RPMI7951 (cell line): ENCODE measurements at places on chromosomes 1 and 21. TPM values are rescaled to one million over a fixed set of nuclear protein-coding genes. Genes with fewer than 3 reads are reported as not detected.

Gene HSPA6
- 0.12 TPM in 1 of 2 replicates, not detected in the other for total RNA-seq

Gene SPRR1B
- total RNA-seq, result not detected in 2 replicates

Gene XCL2
- total RNA-seq, result not detected in 2 replicates

Gene FCRL5
- not detected in 2 replicates for total RNA-seq

Gene ATAD3C
- not detected in 2 replicates for total RNA-seq
